ENCODE measurements at places on chromosomes 12 and 14.

GRCh38 chr14:87960013-87960787 is 32.8 kb downstream of the GALC start:
- DNase-seq: no peak

DNA sequence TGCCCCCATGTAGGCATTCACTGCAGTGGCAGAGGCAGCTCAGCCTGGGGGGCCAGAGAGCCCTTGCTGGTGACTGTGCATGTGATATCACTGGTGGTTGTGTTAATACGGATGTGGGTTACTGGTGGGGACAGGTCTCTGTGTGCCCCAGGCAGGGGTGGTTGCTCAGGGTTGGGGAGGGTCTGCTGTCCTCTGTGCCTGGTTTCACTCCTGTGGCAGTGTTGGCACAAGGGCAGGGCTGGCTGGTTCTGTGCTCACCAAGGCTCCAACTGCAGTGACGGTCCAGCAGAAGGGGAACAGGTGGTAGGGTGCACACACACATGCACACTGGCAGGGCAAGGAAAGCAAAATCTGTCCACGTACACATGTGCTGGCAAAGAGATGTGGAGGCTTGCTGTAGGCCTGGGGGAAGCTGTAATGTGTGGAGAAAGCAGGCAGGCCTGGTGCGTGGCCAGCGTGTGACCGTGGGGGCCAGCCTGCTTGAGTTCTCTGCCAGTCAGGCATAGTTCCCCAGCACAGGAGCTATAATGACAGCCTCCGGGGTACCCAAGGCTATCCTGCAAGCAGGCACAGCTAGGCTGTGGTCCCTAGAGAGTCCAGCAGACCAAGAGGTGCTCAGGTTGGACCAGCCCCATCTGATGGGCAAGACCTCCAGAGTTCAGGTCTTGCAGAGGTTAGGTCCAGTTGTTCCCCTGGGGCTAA is 254.6 kb downstream of the FBXL14 start:
- DNase-seq: no peak

DNA sequence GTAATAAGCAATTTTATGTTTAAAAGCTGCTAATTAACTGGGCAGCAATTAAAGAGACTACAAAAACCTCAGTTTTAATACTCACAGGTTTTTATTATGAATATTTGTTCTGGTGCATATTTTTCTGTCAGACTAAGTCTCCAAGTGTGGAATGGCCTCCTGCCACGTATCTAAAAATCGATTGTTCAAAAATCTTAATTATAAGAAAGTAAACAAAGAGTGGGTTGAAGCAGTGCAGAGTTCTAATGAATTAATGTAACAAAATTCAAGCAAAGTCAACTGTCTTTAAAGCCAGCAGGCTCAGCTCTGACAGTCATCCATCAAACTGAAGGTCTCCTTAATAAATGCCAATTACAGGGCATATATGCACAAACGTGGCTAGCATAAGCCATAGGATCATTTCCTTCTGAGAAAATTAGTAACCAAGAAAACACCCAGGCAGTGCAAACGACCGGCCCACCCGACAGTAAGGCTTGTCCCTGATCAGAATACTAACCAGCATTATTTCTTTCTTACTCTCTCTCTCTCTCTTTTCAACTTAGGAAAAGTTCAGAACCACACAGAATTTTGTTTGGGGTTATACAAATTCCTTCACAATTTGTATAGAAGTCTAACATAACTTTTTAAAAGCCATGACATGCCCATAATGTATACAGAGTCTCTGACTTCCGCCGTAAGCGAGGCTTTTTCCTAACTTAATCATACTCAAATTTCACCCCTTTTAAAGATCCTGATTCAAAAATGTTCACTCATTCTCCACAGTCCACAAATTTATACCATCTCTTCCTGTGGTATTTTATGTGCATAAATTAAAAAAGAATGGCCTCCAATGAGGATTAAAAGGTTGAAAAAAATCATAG is 83.8 kb downstream of the SLC25A21 start:
- no peak for DNase-seq

- no peak for DNase-seq
These were observed 16.5 kb upstream of the IFT81 start for GRCh38 chr12:110107369-110108281.

DNA sequence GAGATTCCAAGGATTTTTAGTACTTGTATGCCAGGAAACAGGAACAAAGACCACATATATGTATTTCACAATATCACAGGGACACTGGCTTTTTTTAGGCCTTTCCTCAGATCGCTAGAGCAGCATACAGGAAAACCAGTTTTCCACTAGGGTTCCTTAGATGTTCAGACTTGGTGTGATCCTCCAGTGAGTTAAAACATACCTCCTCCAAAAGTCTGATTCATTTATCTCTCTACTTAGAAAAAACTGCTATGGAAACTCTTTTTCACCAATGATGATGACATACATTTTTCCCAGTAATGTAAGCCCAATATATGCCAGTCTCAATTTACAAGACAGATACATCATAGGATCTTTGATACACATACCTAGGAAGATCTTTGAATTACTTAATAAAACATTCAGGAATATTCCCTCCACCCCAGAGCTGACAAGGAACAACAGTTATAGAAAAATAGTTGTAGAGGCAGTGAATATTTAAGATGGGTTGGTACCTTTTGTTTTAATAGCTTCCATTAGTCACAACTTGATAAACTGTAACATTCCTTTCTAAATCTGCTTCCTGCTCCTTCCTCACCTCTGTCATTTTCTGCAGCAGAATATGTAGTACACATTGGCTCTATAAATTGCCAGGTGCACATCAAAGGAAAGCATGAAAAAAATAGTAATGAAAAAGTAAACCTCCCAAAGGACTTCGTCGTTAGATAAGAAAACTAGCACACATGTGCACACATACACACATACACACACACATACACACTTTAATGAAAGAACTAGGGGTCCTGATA is 27.5 kb downstream of the BCAT1 start:
- DNase-seq: no peak

GRCh38 chr12:24705216-24705615 is 243.7 kb downstream of the BCAT1 start:
- no peak for DNase-seq

DNA sequence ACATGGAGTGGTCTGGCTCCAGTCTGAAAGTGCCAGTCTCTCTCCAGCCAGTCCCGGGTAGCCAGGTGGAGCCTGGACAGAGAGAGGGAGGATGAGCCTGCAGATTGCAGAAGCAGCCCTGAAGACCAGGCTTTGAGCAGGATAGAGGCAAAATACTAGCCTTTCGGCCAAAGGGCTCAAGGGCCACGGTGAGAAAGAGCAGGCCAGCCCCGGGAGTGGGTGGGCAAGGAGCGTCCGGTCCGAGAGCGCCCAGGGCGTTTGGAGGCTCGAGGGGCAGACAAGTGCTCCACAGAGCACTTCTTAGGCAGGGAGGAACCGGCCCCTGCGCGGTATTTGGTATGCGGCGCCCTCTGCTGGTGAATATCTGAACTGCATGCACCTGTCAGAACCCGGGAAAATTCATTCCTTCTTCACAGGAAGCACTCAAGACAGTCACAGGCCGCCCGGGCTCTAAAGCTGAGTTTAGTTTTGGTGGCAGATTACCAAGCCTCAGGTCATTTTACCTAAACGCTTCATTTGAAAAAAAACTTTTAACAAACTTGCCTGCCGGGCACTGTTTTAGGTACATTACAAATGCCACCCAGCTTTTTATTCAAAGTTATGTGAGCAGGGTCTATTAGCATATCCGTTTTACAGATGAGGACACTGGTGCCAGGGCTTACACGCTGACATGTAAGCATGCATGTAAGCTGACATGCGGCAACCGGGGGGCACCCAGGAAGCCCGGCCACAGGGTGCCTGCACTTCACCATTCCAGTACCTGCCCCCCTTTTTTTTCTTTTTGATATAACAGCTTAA is 21.0 kb upstream of the PSMC1 start:
- DNase-seq: peak; percentile 89

GRCh38 chr12:51635346-51635745 is 44.3 kb downstream of the SCN8A start:
- DNase-seq: no peak

DNA sequence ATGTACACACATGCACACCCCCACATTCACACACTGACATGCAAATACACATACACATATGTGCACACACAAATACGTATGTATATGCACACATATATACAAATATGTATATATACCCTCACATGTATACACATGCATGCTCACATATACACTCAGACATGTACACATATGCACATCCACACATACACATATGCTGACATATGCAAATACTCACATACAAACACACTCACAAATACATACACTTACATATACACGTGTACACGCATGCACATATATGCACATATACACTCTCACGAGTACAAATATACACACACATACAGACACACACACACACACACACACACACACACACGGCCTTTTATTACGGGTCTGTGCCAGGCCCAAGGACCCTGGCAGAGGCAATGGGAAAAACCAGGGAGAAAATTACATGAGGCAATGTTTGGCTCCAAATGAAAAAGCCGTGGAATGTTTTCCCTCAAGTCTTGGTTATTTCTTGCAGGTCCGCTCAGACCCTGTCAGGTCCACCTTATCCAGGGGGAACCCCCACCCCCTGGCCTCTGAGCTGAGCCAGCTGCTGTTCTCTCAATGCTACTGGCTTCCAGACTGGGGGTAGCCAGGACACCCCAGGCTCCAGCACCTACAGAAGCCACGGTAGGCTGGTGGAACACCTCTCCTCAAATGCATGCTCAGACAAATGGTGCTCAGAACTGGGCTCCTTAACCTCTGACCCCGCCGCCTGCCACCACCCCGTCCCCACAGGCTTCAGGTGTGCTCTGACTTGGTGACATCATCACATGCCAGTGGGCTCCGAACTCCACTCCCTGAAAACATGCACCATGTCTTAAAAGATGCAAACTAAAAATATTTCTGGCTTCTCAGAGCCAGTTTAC is 54.7 kb downstream of the BCL11B start:
- DNase-seq: no peak

DNA sequence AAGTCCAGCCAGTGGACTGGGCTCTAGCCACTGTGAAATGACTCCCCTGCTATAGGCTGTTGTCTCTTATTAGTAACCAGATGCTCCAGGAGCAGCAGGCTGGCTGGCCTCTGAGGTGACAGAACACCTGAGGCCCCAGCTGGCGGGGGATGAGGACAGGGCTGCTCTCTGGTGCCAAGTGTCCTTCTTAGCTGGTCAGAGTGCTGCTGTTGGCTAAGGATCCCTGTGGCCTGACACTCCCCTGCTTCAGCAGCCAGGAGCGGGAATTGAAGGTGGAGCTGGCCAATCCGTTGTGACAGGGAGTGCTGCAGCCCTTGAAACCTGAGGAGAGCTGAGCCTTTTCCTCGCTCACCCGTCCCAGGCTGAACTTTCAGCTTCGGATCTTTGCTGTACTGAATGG is 30.7 kb downstream of the TMEM229B start:
- no peak for DNase-seq

DNA sequence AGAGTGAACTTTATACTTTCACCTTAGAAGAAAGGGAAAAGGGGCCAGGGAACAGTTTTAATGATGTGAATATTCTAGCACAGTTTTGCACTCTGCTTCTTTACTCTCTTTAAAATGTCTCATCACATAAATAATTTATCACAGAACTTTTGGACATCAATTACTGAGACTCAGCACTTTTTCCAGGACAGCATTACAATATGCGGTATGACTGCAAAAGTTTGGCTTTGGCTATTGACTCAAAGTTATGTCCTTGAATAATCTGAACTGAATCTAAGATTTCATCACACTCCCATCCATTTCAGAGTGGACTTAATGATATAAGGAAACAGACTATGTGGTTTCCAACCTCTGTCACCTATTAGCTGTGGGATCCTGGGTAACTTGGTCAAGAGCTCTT is 11.7 kb downstream of the CCER1 start:
- no peak for DNase-seq

- no peak for DNase-seq
These were observed 170.0 kb upstream of the PRMT8 start for GRCh38 chr12:3320881-3321509.
